ENCODE measurements at places on chromosomes 5 and 9.

DNA sequence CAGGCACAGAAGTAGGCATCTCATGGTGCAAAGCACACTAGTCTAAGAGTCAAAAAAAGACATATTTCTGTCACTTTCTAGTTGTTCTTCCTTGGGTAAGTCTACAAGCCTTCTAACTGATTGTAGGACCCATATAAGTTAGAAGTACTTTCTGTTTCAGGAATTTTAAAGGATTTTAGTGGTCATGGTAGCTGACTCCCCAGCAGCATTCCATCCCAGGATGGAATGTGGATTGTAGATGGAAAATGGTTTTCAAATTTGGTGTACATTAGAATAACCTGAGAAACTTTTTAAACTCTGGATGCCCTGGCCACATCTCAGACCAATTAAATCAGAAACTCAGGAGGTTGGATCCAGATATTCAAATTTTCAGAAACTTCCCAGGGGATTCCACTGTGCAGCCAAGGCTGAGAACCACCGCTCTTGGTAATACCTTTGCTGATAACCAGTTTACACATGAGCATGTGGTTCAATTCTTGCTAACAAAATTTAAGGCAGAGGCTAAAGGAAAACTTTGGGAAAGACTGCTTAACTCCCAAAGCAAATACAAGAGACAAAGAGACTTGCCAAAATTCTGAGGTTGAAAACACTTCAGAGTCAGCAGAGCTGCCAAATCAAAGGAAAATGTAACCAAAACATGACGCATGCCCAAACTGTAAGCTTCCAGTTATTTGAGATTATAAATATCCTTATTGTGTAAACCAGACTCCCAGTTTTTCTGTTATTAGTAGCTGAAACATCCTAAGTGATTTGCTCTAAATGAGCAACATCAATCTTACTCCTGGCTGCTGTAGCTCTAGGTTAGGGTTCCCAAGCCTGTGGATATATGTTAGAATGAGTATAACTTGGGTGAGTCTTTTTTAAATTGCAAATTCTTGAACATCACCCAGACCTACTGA is 145.4 kb upstream of the MTAP start:
- DNase-seq = no peak

DNA sequence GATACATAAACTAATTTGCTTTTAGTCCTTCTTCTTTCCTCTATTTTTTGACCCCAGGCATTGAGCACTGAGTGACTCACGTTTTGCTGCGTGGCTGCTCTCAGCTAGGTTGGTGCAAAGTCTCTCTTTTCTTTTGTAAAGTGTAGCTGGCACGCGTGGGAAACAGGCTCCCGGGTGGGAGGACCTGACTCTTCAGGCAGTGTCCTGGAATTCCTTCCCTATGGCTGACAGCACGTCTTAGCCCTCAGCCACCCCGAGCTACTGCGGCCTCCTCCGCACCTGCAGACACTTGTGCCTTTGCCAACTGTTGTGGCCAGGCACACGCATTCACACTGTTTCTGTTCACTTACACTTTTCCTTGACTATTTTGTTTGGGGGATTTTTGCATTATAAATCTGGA is 877 bp upstream of the SCGB3A1 start:
- no peak for DNase-seq

DNA sequence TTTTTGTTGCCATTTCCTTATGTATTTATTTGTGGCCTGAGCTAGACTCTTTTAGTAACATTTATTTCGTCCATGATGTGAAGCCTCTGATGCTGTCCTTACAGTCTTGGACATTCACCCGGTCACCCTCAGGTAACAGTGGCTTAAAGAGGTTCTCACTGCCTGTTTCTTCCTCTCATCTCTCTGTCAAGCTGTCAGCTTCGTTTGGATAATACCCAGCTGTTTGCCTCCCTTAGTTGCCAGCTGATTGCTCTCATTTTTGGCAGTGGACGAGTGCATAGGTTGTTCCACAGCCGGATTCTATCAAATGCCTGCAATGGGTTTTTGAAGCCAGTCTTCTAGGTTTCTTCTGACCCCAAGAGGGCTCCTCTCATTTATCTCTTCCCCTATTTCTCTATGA is 427.7 kb downstream of the MED10 start:
- DNase-seq = no peak

DNA sequence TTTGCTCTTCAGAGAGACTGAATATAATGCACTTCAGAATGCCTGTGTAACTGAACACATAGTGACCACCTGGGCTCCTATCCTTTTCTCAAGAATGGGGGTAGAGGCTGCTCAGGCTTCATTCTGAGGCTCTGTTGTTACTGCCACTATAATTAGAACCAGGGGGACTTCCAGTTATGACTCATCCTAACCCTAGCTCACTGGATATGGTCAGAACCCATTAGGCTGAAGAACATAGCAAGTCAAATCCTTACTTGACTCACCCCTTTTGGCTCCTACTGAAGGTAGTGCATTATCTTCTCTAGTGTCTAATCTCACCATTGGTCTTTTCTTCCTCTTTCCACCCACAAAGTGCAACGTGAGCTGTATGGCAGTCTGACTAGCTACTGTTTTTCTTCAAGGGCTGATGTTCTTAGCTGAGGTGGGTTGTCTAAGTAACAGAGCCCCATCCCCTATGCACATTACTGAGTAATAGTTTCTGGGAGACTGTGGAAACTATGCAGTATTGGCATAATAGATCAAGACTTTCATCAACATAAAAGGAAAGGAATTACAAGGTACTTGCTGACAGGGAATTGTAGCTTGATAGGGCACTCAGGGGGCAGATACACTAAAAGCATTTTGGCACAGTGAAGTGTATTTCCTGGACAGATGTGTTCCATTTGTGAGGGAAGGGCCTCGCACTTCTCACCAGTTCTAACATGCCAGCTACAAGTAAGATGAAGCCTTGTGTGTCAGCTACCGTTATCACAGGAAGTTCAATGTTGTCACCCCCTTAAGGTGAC is 431.0 kb upstream of the MEF2C start:
- peak; percentile 89 for DNase-seq

DNA sequence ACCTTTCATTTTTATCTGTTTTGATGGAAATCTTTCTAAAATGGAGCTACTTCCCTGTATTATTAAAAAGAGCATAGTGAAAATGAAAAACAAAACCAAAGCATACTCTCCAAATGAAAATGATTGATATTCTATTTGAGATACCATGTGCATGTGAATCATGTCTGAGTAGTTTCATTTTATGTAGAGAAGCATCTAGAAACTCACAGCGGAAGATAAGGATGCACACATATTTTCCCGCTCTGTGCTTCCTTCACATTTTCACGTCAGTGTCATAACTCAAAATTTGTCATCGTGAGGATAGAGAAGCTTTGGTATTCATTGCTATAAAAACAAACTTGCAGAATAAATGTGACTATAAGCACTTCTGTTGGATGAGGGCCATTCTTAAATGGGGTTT is 34.0 kb upstream of the CLINT1 start:
- no peak for DNase-seq

- DNase-seq = peak; percentile 28
Measured at GRCh38 chr9:77663754-77664153, 15.6 kb upstream of the GNA14 start.

- DNase-seq = no peak
Measured at GRCh38 chr5:93874491-93874890, 133.1 kb upstream of the POU5F2 start.

- no peak for DNase-seq
Measured at GRCh38 chr5:52804981-52805380, 17.3 kb downstream of the ITGA1 start.

- DNase-seq = no peak
Measured at GRCh38 chr5:107652839-107653607, 17.7 kb downstream of the EFNA5 start.

DNA sequence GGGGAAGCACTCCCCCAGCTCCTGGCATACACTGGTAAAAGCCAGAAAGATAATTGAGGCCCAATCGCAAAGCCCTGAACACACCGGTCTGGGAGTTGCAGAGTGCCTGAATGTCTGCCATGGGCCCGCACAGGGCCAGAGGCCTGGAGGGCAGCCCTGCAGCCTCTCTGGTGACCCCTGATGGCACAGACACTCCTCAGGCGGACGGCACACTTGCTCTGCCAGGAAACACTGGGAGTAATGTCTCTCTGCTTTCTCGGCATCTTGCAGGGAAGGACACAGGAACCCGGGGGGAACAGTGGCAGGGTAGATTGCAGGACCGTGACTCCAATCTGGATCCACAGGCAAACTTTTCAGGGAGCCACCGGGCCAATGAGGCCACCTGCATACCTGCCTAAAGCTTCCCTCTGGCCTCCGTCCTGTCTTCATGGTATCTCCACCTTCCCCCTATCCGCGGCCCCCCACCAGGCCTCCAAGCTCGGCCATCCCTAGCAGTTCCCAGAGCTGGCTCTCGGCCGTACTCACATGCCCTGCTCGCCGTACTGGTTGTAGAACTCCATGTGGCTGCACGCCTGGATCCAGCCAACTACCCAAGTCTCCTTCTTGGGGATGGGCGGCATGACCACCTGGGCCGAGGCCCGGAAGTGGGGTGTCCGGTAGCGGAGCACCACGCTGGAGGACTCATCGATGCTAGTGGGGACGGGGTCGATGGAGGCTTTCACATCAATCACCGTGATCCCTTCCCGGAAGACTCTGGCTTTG is 797 bp downstream of the FAM78A start:
- DNase-seq = no peak

- DNase-seq = peak; percentile 53
Measured at GRCh38 chr9:98851730-98852459, 44.4 kb downstream of the GALNT12 start.

DNA sequence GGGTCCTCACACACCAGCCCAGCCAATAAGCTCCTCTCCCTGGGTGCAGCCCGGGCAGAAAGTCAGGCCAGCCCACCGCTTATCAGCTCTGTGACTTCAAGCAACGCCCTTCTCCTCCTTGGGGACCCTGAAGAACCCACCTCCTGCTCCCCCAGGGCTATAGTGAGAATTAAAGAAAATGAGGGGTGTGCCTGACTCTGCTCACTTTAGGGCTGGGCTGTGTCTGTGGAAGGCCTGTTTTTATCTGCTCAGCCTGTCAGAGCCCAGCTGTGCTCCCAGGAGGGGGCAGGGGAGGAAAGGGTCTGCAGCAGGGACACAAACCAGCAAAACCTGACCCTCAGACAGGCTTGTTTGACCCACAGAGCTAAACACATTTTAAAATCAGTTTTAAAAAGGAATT is 3.9 kb downstream of the GPRIN1 start:
- DNase-seq = no peak

DNA sequence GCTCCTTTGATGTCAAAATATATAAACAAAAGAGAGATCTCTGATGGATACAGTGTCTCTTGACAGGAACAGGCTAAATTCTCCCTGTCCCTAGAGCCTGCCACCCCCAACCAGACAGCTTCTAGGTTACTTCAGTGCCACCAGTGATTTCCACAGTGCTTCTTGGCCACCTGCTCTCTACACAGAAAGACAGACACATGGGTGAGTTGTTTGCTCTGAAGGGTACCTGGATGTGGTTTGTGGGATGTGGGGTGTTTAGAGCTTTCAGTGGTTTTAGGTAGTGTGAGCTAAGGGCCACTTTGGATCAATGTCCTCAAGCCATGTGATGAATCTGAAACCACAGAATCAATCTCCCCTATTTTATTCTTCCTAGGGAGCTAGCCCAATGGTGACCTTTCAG is 125.4 kb downstream of the ANKRD18B start:
- DNase-seq = no peak

GRCh38 chr9:26781906-26782305 is 110.7 kb downstream of the CAAP1 start:
- no peak for DNase-seq

GRCh38 chr9:81264516-81264915 is 424.8 kb downstream of the TLE1 start:
- DNase-seq = peak; percentile 14

All from A172 (cell line).